NCI-H1105 treated with DMSO at 0.1 percent for 48 hours (cell line): ENCODE measurements at places on chromosomes 11 and 22.

- DNase-seq = no peak
Measured at GRCh38 chr11:111912535-111912934, at the start of gene HSPB2. HSPB2 (plus strand) TSS chr11:111912734; CDS start chr11:111912830, 96 bp downstream.

- peak; percentile 53 for DNase-seq
Measured at GRCh38 chr11:120601536-120601935, 90.0 kb downstream of the GRIK4 start.

DNA sequence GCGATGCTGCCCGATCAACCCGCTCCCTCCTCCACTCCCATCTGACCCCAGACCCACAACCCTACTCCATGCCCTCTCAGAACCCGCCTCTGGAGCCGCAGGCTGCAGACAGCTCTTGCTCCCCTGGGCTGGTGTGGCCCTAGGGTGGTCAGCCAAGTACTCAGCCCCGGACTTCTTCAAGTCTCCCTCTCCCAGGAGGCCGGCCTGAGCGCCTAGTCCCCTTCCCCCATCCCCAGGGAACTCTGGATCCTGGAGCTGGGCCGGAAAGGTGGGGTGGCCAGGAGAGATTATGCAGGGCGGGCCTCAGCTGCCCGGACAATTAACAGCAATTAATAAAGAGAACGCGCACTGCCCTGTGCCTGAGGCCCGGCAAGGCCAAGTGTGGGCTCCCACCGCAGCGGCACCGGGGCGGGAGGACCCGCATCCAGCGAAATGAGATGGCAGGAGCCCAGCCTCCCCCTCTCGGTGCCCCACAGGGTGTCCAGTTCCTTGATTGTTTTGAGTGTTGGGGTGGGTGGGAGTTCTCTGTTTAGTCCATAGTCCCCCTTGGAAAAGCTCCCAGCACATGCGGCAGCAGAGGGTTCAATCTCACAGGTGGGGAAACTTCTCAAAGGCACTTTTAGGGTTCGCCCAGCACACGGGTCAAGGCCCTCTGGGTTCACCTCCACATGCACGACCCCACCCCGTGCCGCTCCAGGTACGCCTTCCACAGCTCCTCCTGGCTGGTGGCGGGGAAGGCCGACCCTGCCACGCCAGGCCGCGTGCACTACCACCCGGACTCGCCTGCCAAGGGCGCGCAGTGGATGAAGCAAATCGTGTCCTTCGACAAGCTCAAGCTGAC lies 3.1 kb downstream of the TBX1 start:
- no peak for DNase-seq

DNA sequence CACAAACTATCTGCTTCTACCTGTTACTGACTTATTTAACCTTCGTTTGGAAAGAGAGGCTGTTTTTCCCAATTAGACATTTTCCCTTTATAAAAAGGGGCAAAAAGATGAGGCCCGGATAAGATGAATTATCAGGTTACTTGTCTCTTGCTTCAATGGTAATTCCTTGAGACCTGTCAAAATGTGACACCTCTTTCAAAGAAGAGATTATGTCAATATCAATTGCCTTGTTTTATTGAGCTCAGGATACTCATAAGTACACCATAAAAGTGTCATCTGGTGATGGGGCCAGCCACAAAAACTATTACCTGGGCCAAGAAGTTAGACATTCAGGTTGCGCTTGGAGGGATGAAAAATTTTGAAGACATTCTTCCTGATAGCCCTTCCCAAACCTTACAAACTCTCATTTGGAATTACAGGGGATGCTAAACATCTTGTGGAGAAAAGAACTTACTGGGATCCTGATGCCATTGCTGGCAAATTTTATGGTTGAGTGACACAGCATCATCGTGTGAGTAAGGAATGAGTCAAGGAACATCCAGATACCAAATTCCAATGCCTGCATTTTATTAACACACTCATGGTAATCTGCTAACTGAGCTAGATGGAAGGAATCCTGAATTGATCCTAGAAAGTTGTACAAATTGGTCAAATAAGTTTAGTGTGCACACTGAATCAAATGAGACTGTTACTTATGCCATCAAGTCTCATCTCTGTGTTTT lies 1071.2 kb downstream of the LRRC4C start:
- DNase-seq = no peak

GRCh38 chr11:110894224-110894623 lies 182.0 kb upstream of the ARHGAP20 start:
- DNase-seq = no peak

DNA sequence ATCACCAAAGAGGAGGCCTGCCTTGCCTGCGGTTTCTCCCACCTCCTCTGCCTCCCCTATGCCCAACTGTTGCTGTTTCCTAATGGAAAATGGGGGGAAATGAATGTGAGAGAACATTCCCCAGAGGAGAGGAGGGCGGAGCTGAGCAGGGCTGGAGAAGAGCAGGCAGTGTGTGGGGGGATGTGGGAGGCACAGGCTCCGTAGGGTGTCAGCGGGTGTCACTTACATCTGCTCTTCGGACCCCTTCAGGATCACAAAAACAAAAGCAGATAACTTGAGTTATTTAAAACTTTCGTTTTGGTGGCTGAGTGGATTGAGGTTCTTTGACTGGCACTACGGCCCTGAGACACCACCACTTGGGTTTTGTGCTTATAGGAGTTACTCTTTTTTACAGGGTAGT lies 93.8 kb downstream of the CEP164 start:
- DNase-seq = no peak

DNA sequence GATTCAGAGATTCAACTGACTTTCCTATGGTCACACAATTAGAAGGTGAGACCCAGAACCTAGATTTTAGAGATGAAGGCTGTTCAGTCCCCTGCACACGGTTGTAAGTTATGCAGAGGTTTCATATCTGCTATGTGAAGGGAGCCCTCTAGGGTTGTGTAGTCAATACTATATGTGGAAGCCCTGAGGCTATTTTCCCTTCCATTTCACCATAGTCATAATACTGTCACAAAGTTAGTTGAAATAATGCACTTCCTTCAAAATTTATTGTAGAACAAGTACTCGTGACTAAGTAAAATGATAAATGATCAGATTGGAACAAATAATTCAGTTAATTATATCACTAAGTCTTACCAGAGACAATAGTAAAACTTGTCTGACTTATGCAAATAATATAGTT lies 48.8 kb downstream of the ENDOD1 start:
- peak; percentile 10 for DNase-seq

DNA sequence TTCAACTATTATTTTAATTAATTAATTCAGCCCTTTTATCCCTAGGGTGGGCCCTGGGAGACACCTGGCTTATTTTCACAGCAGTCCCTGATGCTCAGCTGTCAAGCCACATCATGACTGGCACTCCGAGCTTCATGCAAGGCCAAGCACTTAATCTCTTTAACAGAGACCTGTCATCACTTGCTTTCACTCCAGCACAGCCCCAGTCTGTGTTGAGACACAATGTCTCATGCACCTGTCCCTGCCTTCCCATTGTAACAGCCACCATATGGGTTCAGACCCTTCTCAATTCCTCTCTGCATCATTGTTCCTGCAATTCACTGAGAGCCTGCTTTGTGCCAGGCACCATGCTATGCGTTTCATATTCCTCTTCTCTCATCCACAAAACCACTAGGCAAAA lies 222.2 kb upstream of the TENM4 start:
- DNase-seq = peak; percentile 94

- DNase-seq = no peak
Measured at GRCh38 chr11:77125191-77125590, 2.9 kb upstream of the MYO7A start.

DNA sequence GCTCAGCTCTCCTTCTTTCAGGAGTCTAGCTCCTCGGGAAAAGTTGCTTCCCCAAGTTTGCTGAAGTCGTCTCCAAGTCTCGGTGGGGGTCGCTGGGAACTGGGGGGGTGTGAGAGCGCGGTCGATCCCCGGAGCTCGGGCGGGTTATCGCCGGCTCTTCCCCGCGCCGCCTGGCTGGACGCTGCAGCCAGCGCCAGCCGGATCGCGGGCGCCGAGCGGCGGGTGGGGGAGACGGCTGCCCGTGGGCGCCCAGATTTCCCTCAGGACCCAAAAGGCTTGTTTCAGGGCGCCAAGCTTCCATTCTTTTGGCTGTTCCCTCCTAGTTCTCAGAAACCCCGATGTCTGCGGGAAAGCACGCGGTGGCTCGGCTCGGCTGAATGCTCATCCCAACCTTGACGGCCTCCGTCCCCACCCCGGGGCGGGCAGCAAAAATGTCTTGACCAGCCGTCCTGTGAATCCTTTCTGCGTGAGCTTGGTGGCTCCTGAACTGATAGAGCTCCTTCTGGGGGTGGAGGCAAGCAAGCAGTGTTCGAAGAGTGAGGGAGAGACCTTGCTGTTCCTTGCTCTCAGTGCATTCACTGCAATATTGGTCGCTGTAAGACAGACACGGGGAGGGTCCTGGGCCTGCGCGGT lies 1.7 kb downstream of the ZBTB16 start:
- DNase-seq = no peak

DNA sequence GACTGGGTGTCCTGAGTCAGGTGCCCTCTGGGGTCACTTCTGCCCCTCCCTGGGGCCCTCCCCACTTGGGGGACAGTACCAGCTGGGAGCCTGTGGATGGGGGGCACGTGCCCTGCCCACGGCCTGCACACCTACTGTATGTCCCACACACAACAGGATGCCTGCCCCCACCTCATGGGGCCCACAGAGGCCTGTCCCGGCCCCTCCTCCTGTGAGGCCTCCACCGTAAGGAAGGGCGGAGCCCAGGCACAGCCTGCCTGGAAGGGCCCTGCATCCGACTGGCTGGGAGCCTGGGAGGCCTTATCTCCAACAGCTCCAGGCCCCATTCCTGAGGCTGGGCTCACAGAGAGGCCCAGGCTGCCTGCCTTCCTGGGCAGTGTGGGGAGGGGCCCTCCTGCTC lies 47.8 kb downstream of the BRSK2 start:
- DNase-seq = no peak

DNA sequence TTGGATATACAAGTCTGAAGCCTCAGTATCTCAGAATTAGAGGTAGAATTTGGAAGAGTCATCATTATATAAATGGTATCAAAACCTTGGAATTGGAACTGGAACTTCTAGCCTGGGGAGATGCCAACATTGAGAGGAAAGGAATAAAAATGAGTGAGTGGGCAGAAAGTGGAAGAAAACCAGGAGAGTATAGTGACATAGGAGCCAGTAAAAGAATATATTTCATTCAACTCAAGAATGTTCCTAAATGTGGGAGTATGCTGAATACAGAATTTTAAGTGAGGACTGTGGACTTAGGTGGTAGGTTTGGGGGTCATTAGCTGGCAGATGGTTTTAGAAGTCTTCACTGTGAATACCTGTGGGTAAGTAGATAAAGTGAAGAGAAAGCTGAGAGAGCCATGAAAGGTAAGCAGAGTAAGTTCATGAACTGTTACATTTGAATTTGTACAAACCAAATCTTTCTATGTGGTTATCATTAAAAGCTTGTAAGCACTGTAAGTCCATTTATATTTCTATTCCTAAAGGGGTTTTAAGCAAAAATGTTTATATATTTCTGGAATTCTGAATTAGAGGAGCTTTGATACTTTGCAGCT lies 60.2 kb downstream of the PDHX start:
- DNase-seq = no peak

DNA sequence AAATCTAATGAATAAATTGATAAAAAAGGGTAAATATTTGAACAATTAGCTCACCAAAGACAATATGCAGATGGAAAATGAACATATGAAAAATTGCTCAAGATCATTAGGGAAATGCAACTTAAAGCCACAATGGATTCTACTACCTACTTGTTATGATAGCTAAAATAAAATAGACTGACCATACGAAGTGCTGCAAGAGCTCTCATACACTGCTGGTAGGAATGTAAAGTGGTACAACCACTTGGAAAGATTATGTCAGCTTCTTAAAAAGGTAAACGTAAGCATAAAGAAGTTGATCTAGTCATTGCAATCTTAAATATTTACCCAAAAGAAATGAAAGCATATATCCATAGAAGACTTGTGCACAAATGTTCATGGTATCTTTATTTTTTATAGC lies 504.2 kb upstream of the ARHGAP42 start:
- no peak for DNase-seq

- no peak for DNase-seq
Measured at GRCh38 chr11:33248416-33248971, 8.7 kb upstream of the HIPK3 start.

GRCh38 chr11:85313741-85314140 lies 313.4 kb downstream of the DLG2 start:
- no peak for DNase-seq

GRCh38 chr11:132779497-132779896 lies 752.8 kb downstream of the OPCML start:
- DNase-seq = no peak

- DNase-seq = peak; percentile 71
Measured at GRCh38 chr22:50326956-50327710, at the start of gene DENND6B. DENND6B (minus strand) TSS chr22:50327012; CDS start chr22:50326988, 24 bp downstream.

GRCh38 chr22:49951000-49951677 lies 9.4 kb upstream of the PIM3 start:
- peak; percentile 12 for DNase-seq

DNA sequence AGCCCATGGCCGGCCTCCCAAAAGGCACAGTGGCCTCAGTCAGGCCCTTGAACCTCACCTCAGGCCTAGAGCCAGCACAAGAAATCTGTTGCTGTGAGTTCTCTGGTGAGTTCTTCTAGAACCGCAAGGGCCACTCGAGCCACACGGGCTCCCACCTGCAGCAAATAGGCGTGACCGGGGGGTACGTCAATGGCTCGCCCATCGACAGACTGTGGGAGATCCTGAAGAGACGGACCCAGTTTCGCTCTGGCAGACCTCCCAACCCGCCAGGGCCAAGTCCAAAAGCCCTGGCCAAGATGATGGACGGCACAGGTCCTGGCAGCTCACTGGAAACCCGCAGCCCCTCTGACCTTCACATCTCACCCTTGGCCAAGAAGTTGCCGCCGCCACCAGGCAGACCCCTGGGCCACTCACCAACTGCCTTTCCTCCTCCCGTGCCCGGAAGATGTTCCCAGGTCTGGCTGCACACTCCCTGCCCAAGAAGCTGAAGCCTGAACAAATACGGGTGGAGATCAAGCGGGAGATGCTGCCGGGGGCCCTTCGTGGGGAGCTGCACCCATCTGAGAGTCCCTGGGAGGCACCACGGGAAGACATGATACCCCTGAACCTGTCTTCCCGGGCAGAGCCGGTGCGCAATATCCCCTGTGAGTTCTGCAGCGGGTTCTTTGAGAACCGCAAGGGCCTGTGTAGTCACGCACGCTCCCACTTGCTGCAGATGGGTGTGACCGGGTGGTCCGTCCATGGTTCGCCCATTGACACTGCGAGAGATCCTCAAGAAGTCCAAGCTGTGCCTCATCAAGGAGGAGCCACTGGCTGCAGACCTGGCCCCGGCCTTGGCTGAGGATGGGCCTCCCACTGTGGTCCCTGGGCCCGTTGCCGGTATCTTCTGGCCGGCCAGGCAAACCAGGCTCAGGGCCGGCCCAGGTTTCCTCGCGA lies 544.2 kb upstream of the CCDC179 start:
- no peak for DNase-seq

- no peak for DNase-seq
Measured at GRCh38 chr11:13262096-13262495, 15.5 kb upstream of the BMAL1 start.
